A549 treated with dexamethasone at 1 μM for 4 hours (cell line): ENCODE measurements at places on chromosomes 7 and 10. TPM values are rescaled to one million over a fixed set of nuclear protein-coding genes. Genes with fewer than 3 reads are reported as not detected.

CUBN gene
- total RNA-seq = 0.04 to 0.38 TPM (median 0.06 TPM) in 5 replicates

BTRC gene
- total RNA-seq = 8.1 to 12.8 TPM (median 11.2 TPM) in 5 replicates

GNB2 gene
- 159 to 275 TPM (median 264 TPM) in 5 replicates for total RNA-seq

ZP3 gene
- 15.6 to 18.3 TPM (median 17.2 TPM) in 5 replicates for total RNA-seq

TLL2 gene
- 0.05 to 0.09 TPM (median 0.07 TPM) in 5 replicates for total RNA-seq

PRPS1L1 gene
- total RNA-seq = not detected in 5 replicates

ASB13 gene
- total RNA-seq = 20.7 to 24.6 TPM (median 22.9 TPM) in 5 replicates

C7orf33 gene
- not detected in 5 replicates for total RNA-seq

CH25H gene
- 0.68 to 0.97 TPM (median 0.71 TPM) in 5 replicates for total RNA-seq

LRGUK gene
- total RNA-seq = 0.20 to 0.48 TPM (median 0.22 TPM) in 5 replicates

MBLAC1 gene
- 1.8 to 2.7 TPM (median 2.5 TPM) in 5 replicates for total RNA-seq

SMKR1 gene
- 7.6 to 10.0 TPM (median 7.9 TPM) in 5 replicates for total RNA-seq

ATOH7 gene
- total RNA-seq = 0.09 to 0.33 TPM (median 0.21 TPM) in 5 replicates

BMPR1A gene
- 18.9 to 30.9 TPM (median 29.2 TPM) in 5 replicates for total RNA-seq

DOCK1 gene
- total RNA-seq = 20.8 to 29.5 TPM (median 27.7 TPM) in 5 replicates

ASZ1 gene
- total RNA-seq = not detected in 5 replicates

OR2A5 gene
- total RNA-seq = not detected in 5 replicates

FAM25C gene
- total RNA-seq = 0.57 to 4.1 TPM (median 2.0 TPM) in 4 of 5 replicates, not detected in the other

RPEL1 gene
- total RNA-seq = 0.05 TPM in 2 of 5 replicates, not detected in the others

CCDC3 gene
- 0.71 to 1.4 TPM (median 1.1 TPM) in 5 replicates for total RNA-seq

GPNMB gene
- total RNA-seq = 2.8 to 4.6 TPM (median 3.4 TPM) in 5 replicates

WDFY4 gene
- total RNA-seq = 0.01 to 0.06 TPM (median 0.01 TPM) in 3 of 5 replicates, not detected in the others

SPAG6 gene
- total RNA-seq = 0.07 TPM in 1 of 5 replicates, not detected in the others
